ENCODE measurements at places on chromosomes 3 and 15.

DNA sequence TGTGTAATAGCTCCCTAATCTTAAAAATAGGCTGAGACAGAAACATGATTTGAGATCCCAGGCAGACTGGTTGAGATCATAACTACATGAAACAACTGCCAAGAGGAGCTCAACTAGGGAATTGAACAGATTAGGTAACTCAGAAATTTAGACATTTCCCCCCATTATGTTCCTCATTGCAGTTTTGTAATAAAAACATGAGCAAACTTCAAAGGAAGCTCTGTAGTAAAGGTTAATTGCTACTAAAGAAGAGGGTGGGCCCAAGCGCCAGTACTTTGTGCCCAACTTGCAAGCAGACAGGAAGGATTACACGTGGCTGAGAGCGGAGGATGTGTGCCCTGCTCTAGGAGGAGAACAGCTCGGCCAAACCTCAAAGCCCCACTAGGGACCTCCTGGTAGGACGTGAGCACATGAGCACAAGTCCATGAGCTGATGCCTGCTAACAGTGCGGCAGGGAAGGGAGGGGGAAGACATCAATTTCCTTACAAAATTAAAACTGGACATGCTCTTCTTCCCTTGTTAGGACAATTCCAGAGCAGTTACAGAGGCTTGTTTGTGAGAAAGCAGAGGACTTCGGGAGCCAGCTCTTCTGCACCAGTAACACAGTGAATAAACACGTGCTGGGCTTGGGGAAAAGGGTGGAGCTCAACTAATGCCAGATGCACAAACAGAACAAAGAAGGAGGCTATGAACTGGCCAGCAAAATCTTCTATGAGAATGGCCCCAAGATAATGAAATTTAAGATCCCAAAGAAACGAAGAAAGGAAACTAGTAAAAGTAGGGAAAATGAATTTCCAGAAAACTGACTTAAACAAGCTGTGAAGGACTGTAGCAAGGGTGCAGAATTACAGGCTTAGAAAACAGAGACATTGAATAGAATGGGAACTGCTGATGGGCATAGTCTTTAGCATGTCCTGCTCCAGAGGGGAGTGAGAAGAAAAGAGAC is 275.5 kb downstream of the MECOM start:
- no peak for DNase-seq

DNA sequence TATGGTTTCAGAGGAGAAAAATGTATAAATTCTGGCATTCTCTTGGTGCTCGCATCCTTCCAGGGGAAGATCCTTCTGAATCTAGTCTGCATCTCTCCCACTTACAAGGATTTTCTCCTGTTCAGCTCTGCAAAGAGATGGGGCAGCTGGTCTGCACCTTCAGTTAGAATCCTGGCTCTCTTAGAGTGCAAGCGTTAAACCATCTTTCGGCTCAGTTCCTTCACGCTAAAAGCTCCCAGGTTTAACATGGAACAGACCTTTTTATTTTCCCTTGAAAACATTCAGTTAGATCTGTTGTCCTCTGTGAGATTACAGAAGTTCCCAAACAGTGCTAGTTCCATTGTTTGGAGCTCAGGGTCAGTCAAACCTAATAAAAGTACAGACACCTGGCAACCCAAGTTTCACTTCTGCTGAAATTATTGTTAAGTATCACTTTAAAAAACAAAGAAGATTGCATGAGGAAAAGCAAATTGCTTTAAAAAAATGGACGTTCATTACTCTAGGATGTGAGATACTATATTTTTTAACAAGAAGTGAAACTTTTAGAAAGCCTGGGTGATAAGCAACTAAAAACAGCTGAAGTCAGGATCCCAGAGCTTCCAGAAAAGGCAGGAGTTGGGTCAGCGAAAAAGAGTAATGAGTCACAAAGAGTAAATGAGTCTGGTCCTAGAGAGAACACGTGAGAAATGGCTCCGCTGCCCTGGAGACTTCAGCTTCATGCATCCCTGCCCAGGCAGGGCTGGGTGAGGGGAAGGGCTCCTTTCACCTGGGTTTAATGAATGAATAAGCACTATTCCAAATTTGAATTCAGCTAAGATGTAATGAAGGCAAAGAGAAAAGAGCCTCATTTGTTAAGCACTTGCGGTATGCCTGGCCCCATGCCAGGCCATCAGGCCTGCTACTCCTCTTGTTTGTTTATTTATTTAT is 63.3 kb downstream of the ABTB1 start:
- peak; percentile 37 for DNase-seq

DNA sequence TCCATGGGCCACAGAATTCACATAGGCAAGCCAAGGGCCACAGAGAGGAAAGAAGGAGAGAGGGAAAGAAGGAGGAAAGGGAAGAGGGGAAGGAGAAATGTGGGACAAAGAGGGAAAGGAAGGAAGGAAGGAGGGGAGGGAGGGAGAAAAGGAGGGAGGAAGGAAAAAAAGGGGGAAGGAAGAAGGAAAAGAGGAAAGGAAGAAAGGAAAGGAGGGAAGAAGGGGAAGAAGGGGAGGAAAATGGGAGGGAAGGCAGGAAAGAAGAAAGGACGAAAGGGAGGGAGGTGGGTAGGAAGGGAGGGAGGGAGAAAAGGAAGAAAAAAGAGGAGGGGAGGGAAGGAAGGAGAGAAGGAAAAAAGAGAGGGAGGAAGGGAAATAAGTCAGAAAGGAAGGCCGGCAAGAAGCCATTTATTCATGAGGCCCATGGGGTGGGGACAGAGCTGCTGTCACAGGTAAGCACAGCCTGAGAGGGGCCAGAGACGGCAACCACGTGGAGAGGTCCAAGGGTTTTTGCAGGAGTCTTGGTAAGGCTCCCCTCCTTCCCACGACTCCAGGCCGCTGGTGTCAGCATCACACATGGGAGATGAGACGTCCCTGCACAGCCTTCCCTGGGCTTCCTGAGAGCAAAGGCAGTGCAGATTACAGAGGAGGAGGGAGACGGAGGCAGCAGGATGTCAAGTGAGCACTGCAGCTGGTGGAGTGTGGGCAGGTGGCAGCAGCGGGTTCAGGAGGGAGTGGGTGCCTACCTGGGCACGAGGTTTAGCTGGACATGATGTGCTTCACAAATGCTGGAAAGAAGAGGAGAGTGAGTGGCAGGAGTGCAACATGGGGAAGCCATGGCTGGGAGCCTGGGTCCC is 5.5 kb downstream of the MYL3 start:
- no peak for DNase-seq

DNA sequence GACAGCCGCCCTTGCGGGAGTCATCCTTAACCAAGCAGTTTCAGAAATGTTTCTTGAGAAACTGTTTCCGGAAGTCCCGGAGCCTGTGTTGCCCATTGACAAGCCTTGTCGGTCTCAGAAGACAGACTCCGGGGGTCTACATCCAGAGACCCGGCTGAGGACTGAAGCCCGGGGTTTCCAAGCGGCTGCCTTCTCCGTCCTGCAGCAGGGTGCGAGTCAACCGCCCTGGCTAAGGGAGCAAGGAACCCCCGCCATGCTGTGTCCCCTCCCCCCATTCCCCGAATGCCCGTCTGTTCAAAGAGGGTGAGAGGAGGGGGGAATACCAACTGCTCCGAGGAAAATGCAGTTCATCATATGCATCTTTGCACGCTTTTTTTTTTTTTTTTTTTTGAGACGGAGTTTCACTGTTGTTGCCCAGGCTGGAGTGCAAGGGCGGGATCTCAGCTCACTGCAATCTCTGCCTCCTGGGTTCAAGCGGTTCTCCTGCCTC is 61.6 kb downstream of the ATP1B3 start:
- no peak for DNase-seq

- DNase-seq: no peak
Observed at GRCh38 chr15:81843226-81843625, 202.6 kb downstream of the MEX3B start.

DNA sequence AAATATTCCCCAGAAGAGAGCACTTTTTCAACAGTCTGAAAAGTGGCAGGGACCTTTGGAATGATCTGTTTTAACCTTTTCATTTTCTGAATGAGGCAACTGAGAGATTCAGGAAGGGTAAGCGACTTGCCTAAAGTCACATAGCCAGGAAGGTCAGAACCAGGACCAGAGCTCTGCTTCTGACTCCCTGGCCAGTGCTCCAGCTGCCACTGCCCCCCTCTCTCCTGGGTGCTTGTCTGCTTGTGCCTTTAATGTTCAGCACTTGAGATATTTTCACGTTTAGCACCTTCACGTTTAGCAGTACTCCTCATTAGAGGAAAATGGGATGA is 68.3 kb downstream of the SMAD3 start:
- no peak for DNase-seq

DNA sequence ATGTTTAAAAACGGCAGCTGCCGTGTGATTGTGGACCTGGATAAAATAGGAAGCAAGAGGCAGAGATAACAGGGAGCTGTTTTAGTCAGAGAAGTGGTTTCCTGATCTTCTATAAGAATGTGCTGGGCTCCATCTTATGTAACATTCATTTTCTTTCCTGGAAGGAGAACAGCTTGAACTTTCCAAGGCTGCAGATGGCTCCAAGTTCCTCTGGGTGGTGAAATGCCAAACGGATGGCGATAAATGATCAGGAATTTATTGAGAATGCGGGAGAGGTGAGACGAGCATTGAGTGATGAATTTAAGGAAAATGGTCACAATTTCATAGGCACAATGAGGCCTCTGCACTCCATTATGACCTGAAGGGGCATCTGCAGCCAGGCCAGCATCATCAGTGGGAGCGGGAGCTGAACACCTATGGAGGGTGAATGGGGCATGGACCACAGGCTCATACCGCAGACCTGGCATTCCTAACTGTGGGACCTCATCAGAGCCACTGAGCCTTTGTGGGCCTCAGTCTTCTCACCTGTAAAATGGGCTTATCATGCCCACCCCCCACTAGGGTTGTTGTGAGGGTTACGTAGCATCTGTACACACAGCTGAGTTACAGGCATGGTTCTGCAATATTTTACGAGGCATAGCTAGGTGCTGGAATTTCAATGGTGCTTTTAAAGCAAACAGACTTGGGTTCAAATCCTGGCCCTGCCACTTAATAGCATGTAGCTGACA is 17.1 kb downstream of the MGLL start:
- DNase-seq: no peak

DNA sequence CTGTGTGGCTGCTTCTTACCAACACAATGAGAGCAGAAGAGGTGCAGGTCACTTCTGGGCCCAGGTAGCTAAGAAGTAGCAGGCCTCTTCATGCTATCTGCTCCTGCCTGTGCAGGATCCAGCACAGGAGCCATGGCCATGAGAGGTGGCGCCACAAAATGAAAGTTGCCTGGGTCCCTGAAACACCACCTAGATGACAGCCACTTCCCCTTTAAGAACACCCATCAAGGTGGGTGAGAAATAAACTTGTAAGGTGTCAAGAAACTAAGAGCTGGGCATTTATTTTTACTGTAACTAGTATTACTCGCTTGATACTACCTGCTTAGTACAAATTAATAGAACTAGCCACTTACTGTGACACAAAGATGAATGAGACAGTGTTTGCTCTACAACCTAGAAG is 484.6 kb upstream of the TBL1XR1 start:
- DNase-seq: no peak

GRCh38 chr3:12451481-12451880 is 32.8 kb upstream of the TSEN2 start:
- DNase-seq: no peak

- DNase-seq: no peak
Observed at GRCh38 chr3:78614486-78614885, 1153.3 kb downstream of the ROBO1 start.

DNA sequence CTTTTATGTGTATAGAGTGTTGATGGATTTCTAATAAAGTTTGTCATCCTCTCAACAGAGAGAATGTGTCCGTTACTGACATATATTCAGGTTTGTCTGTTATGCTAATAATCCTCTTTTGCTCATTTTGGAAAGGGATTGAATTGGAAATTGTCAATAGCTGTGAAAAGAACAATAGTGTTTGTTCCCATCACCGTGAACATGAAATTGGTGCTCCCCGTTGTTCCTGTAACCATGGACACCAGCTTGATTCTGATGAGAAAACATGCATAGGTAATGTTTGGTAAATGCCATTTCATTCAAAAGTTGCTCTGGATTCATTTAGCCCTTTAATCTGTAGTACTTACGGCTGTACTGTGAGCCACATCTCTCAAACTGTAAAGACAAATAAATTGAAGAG is 707.0 kb upstream of the GOLIM4 start:
- no peak for DNase-seq
